ENCODE measurements at places on chromosomes 2 and 18. TPM values are rescaled to one million over a fixed set of nuclear protein-coding genes. Genes with fewer than 3 reads are reported as not detected.

The TDRD15 gene
- total RNA-seq, result not detected

The SPP2 gene
- total RNA-seq, result not detected

The SFT2D3 gene
- 7.5 TPM for total RNA-seq

The NEU2 gene
- total RNA-seq, result not detected

The IRS1 gene
- 20.0 TPM for total RNA-seq

The AGAP1 gene
- total RNA-seq, result 43.8 TPM

The CCNT2 gene
- 33.0 TPM for total RNA-seq

The CCDC74A gene
- total RNA-seq, result 1.8 TPM

The TRIM54 gene
- total RNA-seq, result not detected

The SKOR2 gene
- total RNA-seq, result not detected

The IL1RL1 gene
- not detected for total RNA-seq

The NRP2 gene
- 58.4 TPM for total RNA-seq

The TXNDC2 gene
- 0.11 TPM for total RNA-seq

The EVA1A gene
- 30.7 TPM for total RNA-seq

GRCh38 chr2:73985308-73986084, 786 bp downstream of the TET3 start:
- DNase-seq, result no peak

DNA sequence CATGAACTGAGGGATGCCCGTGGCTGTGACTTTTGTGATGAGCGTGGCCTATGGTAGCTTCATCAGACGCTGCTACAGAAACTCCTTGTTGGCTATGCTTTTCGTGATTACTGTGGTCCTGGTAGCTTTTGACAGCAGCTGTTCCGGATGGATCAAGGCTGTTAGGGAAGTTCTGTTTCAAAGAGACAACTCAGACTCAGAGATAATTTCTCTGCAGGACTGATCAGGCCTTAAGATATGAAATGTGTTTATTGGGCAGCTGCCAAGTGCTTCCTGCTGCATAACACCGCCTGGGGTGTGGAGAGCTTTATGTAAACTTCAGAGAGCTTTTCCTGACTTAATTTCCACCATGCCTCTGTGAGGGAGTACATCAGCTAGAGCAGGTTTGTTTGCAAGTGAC, 243.8 kb downstream of the TSN start:
- DNase-seq, result peak; percentile 42

DNA sequence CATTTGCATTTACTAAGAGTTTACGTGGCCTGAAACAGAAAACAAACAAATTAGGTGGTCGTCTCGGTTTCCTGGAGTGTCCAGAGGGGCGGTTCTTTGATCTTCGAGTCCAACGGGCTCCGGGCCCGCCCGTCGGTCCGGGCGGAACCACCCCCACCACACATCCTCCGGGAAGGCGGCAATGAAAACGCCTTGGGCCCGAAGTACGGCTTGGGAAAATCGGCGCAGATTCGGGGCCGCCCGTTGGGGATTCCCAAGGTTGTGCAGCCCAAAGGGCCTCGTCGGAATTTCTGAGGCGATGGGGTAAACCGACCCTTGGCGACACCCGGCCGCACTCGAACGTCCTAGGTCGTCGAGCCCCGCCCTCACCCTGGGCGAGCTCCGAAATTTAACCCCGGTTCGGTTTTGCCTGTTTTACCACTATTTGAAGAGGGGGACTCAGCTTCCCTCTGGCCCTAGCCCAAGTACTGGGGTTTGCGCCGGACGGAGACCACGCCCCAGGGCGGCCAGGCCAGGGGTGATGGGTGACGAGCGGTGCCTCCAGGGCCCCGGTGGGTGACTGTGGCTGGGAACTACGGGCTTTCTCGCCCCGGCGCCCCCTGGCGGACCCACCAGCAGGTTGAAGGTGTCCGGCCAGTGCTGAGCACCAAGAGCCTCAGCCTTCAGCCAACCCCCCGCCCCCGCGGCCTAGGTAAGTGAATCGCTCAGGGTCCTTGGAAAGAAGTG, 1.9 kb upstream of the CFAP53 start:
- no peak for DNase-seq

- DNase-seq, result no peak
Observed at GRCh38 chr2:63186331-63186730, 135.7 kb downstream of the OTX1 start.

DNA sequence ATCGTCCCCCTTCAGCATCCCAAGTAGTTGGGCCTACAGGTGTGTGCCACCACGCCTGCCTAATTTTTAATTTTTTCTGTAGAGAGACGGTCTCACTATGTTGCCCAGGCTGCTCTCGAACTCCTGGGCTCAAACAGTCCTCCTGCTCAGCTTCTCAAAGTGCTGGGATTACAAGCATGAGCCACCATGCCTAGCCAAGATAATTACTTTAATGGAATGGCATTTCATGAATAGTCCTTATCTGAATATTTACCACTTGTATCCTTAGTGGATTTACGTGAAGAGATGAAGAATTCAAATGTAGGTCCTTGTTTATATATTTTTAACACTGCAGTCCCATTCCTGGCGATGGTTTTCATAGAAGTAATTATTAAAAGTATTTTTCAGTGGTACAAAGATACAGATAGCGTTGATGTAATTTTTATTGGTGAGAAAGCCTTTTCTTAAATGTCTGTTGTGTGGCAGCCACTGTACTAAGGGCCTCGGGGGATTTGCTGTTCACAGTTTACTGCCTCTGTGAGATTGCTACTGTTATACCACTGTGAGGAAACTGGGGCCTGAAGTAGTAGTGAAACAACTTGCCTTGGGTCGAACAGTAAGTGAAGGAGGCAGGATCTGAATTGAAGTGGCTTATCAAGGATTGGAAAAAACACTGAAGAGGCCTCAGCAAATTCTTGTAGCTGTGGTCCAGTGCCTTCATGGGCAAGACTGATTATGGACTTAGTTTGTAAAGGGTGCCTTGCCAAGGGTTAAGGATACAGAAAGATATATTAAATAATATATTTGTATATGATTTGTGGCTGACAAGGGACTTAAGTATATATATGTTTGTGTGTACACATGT, 151.2 kb downstream of the PRPF40A start:
- no peak for DNase-seq

- no peak for DNase-seq
Observed at GRCh38 chr18:36265015-36265414, 32.5 kb upstream of the FHOD3 start.

- no peak for DNase-seq
Observed at GRCh38 chr2:224831530-224831929, 115.4 kb upstream of the CCDC195 start.

GRCh38 chr2:219561179-219562048, 9.9 kb downstream of the OBSL1 start:
- DNase-seq, result no peak

DNA sequence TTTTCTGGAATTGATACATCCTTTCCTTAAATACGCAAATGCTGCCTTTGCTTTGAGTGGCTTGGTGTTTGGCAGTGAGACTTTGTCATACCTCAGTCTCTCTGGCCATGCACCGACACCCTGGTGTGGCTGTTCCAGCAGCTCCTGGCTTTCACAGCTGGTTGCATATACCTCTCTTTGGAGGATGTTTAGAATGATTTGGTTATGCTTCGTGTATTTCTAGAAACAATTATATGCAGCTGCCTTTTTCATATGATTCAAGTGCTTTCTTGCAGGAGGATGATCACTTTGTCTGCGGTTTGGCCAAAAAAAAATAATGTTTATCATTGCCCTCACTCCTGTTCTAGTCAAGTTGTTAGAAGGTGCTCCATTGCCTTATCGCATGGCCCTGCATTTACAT, 95.0 kb upstream of the EML6 start:
- no peak for DNase-seq

GRCh38 chr18:53797998-53798495, 426.4 kb downstream of the MBD2 start:
- no peak for DNase-seq

DNA sequence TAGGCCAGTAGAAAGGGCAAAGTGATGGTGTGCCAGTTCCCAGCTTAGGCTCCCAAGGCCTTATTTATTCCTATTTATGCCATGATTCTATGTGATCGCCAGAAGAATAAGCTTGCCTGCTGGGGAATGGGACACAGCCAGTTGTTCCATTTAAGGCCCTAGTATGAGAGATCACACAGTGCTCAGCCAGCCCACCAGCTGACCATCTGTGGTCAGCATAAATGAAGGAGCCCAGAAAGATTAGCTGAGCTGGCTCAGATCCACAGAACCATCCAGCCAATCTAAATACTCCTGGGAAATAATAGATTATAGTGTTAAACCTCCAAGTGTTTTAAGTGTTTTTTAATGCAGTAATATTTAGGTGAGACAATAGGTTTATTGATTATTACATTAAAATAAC, 12.6 kb upstream of the L3MBTL4 start:
- DNase-seq, result no peak

DNA sequence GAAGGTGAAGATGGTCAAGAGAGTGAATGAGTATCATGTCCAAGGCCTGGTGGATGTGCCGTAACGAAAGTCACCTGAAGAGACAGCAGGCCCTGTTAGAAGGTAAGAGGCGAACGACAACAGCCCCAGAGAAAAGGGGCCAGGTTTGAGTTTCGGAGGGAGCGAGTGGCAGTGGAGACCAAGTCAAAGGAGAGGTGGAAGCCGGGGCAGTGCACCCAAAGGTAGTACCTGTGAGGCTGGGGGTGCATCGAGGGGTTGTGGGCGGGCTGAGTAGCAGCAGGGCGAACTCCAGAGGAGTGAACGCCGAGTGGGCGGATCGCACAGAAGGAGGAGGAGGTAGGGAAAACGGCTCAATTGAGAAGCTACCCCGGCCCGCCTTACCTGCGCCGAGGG, 358 bp downstream of the USP37 start:
- no peak for DNase-seq

GRCh38 chr18:51401912-51402311, 204.4 kb upstream of the MEX3C start:
- DNase-seq, result no peak

GRCh38 chr2:108893277-108893676, 95.7 kb downstream of the EDAR start:
- no peak for DNase-seq

DNA sequence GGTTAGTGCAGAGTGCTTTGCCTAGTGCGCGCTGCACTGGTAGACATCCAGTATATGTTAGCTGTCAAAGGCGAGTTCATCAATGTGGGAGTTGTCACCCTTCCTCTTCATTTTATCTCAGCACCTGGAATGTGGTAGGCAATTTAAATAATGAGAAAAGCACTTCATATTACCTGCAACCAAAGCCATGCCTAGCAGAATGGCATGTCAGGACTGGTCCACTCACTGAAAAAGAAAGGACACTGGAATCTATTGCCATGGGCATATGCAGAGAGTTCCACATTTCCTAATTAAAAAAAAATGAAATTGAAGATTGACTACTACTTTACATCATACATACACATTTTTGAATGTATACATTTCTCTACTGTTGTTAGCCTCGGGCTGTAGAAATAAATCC, 139.6 kb downstream of the PAX3 start:
- no peak for DNase-seq

- DNase-seq, result no peak
Observed at GRCh38 chr2:20617081-20617575, 33.8 kb downstream of the HS1BP3 start.

DNA sequence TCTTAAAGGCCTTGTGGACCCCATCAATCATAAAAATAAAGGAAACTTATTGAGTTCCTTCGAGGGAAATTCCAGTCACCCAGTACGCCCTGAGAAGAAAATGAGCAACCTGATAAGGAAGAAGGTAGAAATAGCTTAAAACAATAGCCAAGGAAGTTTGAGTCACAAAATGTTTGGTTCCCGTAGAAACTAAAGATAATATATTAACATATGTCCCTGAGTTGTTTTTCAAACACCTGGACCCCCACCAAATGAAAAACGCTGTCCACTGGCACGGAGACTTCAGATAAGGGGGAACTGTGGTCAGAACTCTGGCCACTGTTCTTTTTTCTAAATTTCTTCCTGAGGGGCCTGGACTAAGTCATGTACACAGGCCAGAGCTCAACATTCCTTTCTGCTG, 669.1 kb downstream of the ADCYAP1 start:
- no peak for DNase-seq

- DNase-seq, result no peak
Observed at GRCh38 chr18:36850527-36851201, 21.7 kb downstream of the KIAA1328 start.

DNA sequence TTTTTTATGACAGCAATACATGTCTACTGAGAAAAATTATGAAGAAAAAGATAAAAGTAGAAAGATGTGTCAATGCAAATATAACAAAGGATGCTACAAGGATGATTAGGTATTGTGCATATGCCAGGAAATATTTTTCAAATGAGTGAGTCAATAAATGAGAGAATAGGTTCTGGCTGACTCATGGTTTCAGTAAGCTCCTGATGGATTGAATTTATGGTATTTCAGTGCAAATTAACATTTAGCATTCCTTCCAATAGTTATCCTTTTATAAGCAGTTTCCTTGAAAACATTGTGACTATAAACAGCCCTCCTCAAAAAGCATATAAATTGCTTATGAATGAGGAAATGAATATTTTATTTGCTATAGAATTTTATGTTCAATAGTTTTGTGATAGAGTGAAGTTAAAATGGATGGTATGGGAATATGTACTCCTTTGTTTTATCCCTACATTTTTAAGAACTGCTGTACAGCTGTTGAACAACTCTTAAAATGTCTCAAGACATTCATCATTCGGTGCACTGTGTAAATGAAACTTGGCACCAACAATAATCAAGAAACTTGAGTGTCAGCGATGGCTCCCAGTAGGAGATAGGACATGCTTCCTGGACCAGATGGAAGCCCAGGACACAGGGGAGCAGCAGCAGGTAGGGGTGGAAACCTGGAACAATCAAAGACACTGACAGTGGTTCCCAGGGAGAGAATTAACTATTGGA, 144.7 kb downstream of the PMAIP1 start:
- no peak for DNase-seq

DNA sequence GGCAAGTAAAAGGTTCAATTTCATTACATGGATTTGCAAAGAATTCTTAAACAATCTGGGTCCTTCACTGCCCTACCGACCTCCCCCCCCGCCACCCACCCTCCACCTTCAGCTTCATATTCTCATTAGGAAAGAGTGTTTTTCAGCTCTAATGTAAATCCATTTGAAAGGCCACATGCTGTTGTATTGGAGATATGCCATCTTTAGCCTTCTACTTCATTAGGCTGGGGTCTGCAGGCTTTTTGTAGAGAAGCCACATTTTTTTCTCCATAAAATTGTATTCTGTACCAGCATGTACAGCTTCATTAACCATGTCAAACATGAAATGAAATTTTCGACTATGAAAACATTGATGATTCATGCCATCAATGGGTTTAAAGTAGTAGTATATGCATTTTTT, 42.8 kb upstream of the THUMPD2 start:
- DNase-seq, result no peak

DNA sequence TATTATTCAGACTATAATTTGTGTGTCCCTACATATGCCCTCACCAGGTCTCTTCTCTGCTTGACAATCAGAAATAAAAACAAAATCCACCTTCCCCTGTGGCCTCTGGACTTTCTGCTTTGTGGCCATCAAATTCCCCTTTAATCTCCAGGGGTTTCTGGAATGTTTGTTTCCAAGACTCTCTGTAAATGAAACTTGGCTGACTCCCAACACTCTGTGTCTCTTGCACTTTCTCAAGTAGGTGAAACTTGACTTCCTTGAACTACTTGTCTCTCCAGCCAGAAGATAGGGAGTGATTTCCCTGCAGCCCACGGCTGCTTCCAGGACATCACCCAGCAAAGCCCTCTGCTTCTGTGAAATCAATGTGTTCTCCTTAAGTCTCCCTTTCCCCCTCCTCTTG, 54.1 kb upstream of the AQP4 start:
- DNase-seq, result no peak
